Activated T-cell treated with anti-CD3 and anti-CD28 coated beads, Interleukin-2, amount 50 U/mL, for 4 hours (primary cell): ENCODE measurements at places on chromosomes 12 and 14. TPM values are rescaled to one million over a fixed set of nuclear protein-coding genes. Genes with fewer than 3 reads are reported as not detected.

DNA sequence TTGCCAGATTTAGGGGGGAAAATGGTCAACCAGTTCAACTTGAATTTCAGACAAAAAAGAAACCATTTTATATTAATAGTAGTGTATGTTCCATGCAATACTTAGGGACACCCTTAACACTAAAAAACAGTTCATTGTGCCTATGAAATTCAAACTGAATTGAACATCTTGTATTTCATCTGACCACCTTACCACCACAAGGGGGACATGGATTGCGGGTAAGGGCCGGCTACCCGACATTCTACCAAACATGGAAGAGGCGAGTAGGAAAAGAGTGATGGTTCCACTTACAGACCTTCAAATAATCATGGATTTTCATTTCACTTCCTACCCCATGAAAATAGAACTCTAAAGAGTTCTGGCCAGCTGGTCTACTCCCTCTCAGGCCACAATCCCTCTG, 10.3 kb upstream of the STK38L start:
- no peak for DNase-seq

The TAS2R30 gene
- 1.1 TPM for total RNA-seq

- DNase-seq, result no peak
Measured at GRCh38 chr12:117671734-117672133, 297.1 kb downstream of the KSR2 start.

- DNase-seq, result no peak
Measured at GRCh38 chr12:42468921-42469320, 120.6 kb downstream of the PRICKLE1 start.

DNA sequence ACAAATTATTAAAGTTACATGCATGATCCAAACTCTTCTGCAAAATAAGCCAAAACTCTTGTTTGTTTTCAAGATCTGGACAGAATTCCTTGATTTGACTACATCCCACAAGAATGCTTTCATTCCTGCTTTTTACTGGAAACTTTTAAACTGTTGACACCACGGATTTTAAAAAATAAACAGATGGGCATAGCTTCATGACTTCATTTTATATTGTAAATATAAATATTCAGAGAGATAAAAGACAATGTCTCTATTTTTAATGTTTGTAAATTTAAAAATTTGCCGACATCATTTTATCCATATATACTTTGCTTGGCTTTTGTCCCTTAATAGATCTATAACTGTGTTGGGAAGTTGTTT, 134.3 kb upstream of the DCN start:
- DNase-seq, result no peak

The PLA2G1B gene
- total RNA-seq, result 1.1 TPM

The KRT75 gene
- total RNA-seq, result not detected

- peak; percentile 63 for DNase-seq
Measured at GRCh38 chr12:124566161-124566996, 1.0 kb downstream of the NCOR2 start.

- no peak for DNase-seq
Measured at GRCh38 chr12:6630736-6631135, 5.0 kb downstream of the LPAR5 start.

The ACOT4 gene
- 3.6 TPM for total RNA-seq

The RFX4 gene
- total RNA-seq, result not detected

GRCh38 chr12:131893605-131894312, 663 bp upstream of the ULK1 start:
- DNase-seq, result no peak

DNA sequence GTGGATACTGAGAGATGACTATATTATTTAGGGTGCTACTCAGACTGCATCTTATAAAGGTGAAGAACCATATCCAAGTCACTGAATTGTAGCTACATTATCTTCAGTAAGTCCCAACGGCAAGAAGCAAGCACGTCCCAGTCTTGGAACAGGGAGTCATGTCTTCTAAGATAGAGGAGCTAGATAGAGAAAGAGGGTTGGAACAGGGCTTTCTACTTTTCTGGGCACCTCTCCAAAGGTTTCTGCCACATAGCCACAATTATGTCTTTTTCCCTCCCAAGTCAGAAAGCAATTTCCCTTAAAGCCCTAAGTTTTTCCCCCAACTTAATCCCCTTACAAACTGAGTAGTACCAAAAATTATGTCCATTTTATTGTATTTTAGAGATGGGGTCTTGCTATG, 22.4 kb downstream of the MAPK1IP1L start:
- DNase-seq, result no peak

The MYF6 gene
- not detected for total RNA-seq

DNA sequence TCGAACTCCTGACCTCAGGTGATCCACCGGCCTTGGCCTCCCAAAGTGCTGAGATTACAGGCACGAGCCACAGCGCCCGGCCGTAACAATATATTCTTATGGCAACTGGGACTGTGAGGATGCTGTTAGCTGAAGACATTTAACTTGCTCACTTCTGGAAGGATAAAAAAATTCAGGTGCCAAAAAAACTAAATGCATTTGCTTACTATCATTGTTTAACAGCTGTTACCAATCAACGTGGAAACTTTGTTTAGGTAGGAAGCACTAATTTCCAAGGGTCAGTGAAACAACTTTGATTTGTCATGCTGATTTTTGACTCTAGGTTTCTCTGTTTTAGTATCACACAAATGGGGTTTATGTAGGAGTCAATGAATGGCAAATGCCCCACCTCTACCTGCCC, 297.3 kb downstream of the ERC1 start:
- no peak for DNase-seq

- DNase-seq, result peak; percentile 62
Measured at GRCh38 chr12:122946690-122947341, 19.4 kb downstream of the ABCB9 start.

The SLC17A8 gene
- not detected for total RNA-seq

DNA sequence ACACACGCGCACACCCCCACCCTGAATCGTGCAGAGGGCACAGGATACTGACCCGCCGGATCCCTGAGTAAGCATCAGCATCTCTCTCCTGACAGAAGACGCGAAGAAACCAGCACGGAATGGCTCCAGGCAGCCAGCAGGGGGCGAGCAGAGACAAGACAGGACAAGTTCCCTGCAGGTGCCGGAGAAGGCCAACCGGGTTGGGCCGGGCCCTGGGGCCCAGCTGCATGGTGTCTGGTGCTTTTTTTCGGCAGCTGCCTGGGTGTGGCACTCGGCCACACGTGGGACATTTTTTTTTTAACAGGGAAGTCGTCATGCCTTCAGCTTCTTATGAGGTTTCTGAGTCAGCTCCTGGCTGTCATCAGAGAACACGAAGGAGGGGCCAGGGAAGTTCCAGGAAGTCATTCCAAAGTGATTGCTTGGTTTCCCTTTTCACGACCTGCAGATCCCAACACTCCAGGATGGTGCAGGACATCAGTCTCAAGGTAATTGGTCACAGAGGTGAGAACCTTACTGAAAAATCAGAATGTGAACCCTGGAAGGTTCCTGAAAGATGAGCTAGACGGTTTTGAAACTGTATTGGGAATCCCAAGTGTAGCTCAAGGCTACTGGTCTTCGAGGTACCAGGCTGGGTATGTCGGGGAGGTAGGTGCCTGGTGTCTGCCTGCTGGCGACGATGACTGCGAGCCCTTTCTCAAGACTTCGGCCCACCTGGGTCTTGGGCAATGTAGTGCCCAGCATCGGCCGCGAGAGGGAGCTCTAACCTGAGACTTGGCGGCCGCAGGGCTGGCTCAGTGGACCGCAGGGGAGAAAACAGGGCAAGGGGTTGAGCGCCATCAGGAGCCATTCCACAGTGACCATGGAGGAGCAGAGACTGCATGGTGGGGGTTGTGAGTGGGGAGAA, 190.8 kb upstream of the PRMT8 start:
- peak; percentile 66 for DNase-seq

GRCh38 chr14:22623047-22623446, 21.1 kb downstream of the OR6J1 start:
- no peak for DNase-seq

- peak; percentile 42 for DNase-seq
Measured at GRCh38 chr14:104393898-104394381, 185.6 kb upstream of the C14orf180 start.

The P2RX7 gene
- 2.5 TPM for total RNA-seq

DNA sequence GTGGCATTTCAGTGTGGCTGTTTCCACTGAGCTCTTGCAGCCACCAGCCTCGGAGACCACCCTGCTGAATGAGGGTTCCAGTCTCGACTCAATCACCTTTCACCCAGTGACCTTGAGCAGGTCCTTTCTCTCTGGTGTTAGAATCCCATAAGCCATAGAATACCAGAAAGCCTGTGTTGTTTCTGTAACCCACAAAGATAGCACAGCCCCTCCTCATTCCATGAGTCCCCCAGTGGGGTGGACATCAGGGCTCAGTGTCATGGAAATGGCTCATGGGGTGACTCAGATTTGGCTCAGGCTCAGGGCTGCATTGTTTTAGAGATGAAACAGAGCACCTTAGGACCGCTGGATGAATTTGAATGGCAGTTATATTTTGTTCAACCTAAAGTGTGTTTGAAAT, 171.5 kb downstream of the PTPN11 start:
- DNase-seq, result no peak

DNA sequence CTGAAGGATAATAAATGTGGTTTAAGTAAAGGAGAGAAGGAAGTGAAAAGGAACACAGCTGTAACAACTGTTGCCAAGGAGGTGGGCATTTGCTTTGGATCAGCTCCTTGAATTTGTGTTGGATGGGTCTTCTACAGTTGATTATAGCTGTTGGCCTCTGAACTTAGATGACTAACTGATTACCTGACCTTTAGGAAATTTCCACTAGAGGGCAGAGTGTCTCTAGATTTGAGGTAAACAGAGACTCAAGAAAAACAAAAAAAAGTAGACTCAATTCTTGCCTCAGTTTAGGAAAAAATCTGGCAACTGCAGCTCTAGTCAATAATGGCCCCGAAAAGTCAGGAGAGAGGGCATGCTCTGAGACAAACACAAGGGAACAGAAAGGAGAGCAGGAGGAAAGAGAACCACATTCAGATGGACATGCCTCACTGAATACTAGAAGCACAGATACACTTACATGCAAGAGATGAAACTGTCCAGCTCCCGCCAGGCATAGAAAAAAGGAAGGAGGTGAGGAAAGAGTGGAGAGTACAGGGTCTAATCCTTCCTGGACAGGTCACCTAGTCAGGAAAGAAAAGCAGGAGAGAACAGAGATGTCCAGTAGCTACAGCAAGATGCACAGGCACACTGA, 20.6 kb downstream of the COX14 start:
- DNase-seq, result no peak

DNA sequence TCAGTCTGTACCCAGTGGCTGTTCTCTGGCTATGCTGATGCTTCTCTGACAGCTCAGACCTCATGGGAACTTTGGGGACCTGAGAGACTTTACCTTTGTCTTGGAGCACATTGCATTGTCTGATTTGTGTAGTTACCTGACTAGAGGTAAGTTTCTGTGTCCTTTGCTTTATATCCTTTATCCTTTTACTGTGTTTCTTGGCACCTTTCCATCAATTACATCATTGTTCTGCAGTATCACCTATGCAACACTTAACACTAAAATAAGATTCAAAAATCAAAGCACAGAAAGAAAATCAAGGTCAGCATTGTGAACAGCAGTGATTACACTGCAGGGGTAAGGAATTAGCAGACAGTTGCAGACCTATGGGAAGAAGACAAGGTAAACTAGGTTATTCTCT, 43.8 kb downstream of the SLC35F4 start:
- no peak for DNase-seq

The AQP2 gene
- total RNA-seq, result not detected
